Vein endothelial cell (primary cell): ENCODE measurements at places on chromosomes 6 and 20. TPM values are rescaled to one million over a fixed set of nuclear protein-coding genes. Genes with fewer than 3 reads are reported as not detected.

The NR2E1 gene
- not detected in 2 replicates for total RNA-seq

The SOBP gene
- total RNA-seq: 1.6 and 3.9 TPM in 2 replicates

The CCN6 gene
- not detected in 2 replicates for total RNA-seq

The ADNP gene
- total RNA-seq: 35.3 and 35.6 TPM in 2 replicates

The CFB gene
- 0.98 and 1.2 TPM in 2 replicates for total RNA-seq

The TUBB gene
- 858 and 942 TPM in 2 replicates for total RNA-seq

The SLC2A10 gene
- 7.5 and 8.8 TPM in 2 replicates for total RNA-seq

The ELMO2 gene
- total RNA-seq: 31.7 and 36.3 TPM in 2 replicates
